Large intestine (tissue), 12 donors: ENCODE measurements at places on chromosomes 5 and 9. TPM values are rescaled to one million over a fixed set of nuclear protein-coding genes. Genes with fewer than 3 reads are reported as not detected.

The GARIN3 gene
- polyA plus RNA-seq: not detected

DNA sequence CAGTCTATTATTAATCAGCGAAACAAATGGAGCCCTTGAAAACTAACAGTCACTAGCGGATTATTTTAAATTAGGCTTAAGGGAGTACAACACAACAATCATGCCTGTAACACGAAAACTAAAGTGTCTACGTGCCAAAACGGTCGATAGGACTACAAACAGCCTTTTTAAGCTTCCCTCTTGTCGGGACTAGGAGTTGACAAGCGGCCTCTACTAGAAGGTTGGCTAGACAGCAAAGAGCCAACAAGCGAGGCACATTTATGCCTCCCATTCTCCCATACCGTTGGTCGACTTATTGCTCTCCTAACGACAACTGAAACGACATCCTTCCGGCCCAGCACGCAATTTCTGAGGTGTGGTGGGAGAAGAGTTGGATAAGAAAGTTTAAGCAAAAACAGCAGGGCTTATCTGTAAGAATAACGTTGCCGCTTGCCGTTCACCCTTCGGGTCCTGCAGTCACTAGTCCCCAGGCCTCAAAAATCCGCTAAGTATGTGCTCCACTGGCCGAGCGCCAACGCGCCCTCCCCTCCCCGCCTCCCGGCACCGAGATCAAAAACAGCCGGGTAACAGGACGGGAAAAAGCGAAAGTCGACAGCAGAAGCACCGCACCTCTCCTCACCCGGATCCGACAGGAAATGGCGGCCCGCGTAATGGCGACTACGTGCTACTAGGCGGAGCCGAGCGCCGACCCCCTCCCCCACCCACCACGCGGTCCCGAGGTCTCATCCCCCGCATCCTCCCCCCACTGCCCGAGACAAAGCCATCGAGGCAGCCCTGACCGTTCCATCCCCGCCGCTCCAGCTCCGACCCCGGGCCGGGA lies 813 bp downstream of the HNRNPK start:
- DNase-seq: peak; percentile 80

- no peak for DNase-seq
These were observed 81.9 kb upstream of the FAM169A start for GRCh38 chr5:74948031-74948546.

The PCDHGA7 gene
- polyA plus RNA-seq: 0.69 TPM

GRCh38 chr5:10339058-10339811 lies 14.3 kb upstream of the MARCHF6 start:
- DNase-seq: no peak

DNA sequence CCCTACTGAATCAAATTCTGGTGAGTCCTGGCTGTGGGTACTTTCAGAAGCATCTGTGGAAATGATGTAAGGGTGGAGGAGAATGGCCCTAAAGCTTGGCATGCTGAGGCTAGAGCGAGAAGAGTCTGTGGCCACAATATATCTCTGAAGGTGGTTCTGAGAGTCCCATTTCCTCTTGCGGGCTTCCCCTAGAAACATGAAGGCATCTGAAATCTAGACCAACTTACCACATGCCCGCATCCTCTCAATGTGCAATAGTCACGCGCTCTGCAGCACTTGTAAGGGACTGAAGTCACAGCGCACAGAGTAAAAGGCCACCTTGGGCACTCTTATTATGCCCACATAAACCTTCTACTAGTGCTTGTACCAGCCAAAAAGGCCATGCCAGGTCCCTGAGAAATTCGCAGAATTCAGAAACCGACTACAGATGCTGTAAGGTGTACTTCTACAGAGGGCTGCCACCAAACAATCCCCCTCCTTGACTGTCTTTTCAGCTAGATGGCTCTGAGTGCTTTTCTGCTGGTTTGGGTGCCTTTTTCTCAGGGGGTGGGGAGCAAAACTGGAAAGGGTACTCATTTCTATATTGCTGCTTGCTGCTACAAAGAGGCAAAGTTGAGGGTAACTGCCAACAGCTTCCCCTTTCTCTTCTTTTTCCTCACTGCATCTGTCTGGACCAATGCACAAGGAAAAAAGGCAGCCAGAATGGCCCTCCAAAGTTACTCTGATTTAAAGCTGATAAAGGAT lies 107.3 kb downstream of the ZDHHC21 start:
- DNase-seq: no peak
